Activated CD4-positive, alpha-beta T cell treated with anti-CD3 and anti-CD28 coated beads for 36 hours (primary cell): ENCODE measurements at places on chromosomes 13 and 19. TPM values are rescaled to one million over a fixed set of nuclear protein-coding genes. Genes with fewer than 3 reads are reported as not detected.
A peak's percentile ranks its signal among the peaks of the same experiment; 100 is the strongest.

- H3K27me3 ChIP-seq = no peaks in the 10 kb centered on the region
- DNase-seq = no peak
- no peak overlapping the region for H3K4me3 ChIP-seq
- no peaks in the 10 kb centered on the region for H3K4me1 ChIP-seq
Measured at GRCh38 chr13:66224663-66225062, 1005.5 kb downstream of the PCDH9 start.

DNA sequence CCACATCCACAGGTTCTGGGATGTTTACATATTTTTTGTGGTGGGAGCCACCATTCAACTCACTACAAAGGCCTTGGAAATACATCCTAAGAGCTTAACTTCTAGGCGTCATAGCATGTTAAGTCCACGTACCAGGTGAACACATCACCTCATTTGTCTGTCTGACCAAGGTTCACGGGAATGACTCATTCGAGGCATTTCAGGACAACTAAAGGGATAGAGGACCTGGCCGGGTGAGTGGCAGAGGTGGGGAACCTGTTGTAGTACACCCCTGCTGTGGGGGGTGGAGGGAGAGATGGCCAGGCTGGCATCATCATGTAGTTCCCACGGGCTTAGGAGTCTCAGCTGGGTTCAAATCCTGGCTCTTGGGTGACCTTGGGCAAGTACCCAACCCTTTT, 51.5 kb downstream of the BICRA start:
- H3K4me3 ChIP-seq = no peak overlapping the region
- H3K36me3 ChIP-seq = peaks cover 4% of the 10 kb centered on the region
- H3K27ac ChIP-seq = no peak overlapping the region
- no peak for DNase-seq
- H3K4me1 ChIP-seq = peaks cover 10% of the 10 kb centered on the region

- H3K27ac ChIP-seq = no peak overlapping the region
- DNase-seq = no peak
- no peaks in the 10 kb centered on the region for H3K27me3 ChIP-seq
Measured at GRCh38 chr19:35783469-35784434, 8.4 kb downstream of the ARHGAP33 start.

GRCh38 chr13:111315347-111315995, 5.0 kb upstream of the TEX29 start:
- no peaks in the 10 kb centered on the region for H3K4me1 ChIP-seq
- H3K27me3 ChIP-seq = no peaks in the 10 kb centered on the region
- no peak overlapping the region for H3K4me3 ChIP-seq
- H3K36me3 ChIP-seq = peaks cover 25% of the 10 kb centered on the region
- no peak for DNase-seq

GRCh38 chr13:33109801-33110200, 93.6 kb downstream of the KL start:
- no peak overlapping the region for H3K4me3 ChIP-seq
- H3K4me1 ChIP-seq = no peaks in the 10 kb centered on the region
- no peak overlapping the region for H3K27ac ChIP-seq
- peaks cover 10% of the 10 kb centered on the region for H3K27me3 ChIP-seq
- peak; percentile 9 for DNase-seq
- no peaks in the 10 kb centered on the region for H3K36me3 ChIP-seq

DNA sequence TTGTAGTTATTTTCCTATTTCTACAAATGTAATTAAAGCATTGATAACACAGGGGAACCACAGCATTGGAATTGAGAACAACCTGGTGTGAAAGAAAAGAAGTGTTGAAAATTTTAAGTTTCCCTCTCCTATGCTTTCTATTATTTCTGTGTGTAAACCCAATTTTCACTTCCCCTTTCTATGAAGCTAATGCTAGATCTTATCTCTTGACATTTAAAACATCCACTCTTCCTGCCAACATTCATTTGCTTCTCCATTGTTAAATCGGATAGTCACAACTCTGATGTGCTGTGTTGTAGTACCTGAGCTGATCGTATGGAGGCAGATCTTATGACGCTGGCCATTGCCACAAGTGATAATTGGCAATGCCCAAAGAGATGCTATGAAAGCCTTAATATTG, 203.0 kb downstream of the ITGBL1 start:
- no peak overlapping the region for H3K4me3 ChIP-seq
- peaks cover 17% of the 10 kb centered on the region for H3K27me3 ChIP-seq
- DNase-seq = no peak
- no peaks in the 10 kb centered on the region for H3K4me1 ChIP-seq
- H3K27ac ChIP-seq = no peak overlapping the region

DNA sequence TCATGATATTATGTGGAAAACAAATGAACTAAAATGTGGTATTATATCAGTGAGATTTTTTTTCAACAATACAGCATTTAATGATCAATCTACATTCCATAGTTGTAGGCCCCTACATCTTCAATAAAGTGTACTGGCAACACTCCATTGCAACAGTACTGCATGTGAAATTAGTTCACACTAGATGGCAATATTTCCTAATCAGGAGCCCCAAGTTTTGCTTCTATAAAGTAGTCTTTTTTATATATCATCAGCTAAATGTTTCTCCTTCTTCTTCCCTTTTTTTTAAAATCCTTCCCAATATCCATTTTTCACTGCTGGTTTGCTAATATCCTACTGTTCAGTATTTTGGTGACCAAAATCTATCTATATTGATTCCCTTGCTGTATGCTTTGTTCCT, 528.3 kb upstream of the ATXN8OS start:
- H3K4me1 ChIP-seq = no peaks in the 10 kb centered on the region
- H3K4me3 ChIP-seq = no peak overlapping the region
- no peaks in the 10 kb centered on the region for H3K36me3 ChIP-seq
- DNase-seq = no peak
- no peak overlapping the region for H3K27ac ChIP-seq

- no peaks in the 10 kb centered on the region for H3K27me3 ChIP-seq
- peak within 1 kb of the TSS; percentile 92 for H3K4me3 ChIP-seq
Measured at GRCh38 chr19:44891016-44891882, at the start of gene TOMM40. Gene TOMM40 (plus strand): TSS chr19:44891254. CDS start chr19:44891416, 162 bp downstream.

DNA sequence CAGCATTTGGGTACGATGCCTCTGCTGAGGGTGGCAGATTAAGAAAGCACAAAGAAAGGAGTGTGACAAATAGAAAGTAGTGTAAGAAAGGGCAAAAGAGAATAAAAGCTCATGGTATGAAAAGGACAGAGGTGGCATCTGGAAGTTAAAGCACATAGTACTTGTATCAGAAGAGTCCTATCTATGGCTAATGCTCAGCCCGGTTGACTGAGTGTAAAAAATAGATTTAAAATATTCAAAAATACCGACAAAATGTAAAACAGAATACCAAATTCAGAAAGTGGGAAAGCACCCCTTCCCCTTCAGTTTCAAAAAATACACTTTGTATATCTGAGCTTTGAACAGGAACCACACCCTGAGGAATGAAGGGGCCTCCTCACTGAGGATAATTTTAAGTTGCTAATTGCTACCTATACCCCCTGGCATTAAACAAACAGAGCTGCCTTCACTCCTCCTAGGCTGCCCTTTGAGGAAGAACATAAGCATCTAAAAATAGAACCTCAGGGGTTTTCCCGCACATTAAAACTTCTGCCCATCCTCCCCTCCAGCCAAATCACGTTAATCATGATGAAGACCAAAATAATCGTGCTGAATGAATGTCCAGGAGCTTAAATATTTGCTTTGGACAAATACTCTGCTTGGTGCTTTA, 43.3 kb downstream of the DLEU7 start:
- H3K27me3 ChIP-seq = peaks cover 3% of the 10 kb centered on the region
- no peak for DNase-seq
- H3K36me3 ChIP-seq = no peaks in the 10 kb centered on the region
- peaks cover 9% of the 10 kb centered on the region for H3K4me1 ChIP-seq
- H3K27ac ChIP-seq = no peak overlapping the region

GRCh38 chr13:91934354-91934753, 535.9 kb downstream of the GPC5 start:
- H3K4me1 ChIP-seq = no peaks in the 10 kb centered on the region
- DNase-seq = no peak
- H3K36me3 ChIP-seq = no peaks in the 10 kb centered on the region
- no peak overlapping the region for H3K4me3 ChIP-seq
- H3K27ac ChIP-seq = no peak overlapping the region
- H3K27me3 ChIP-seq = no peaks in the 10 kb centered on the region

- peak overlapping the region; percentile 48 for H3K4me3 ChIP-seq
- H3K27me3 ChIP-seq = peaks cover 6% of the 10 kb centered on the region
- no peak for DNase-seq
- H3K27ac ChIP-seq = peak overlapping the region; percentile 58
- peaks cover 19% of the 10 kb centered on the region for H3K4me1 ChIP-seq
- no peaks in the 10 kb centered on the region for H3K36me3 ChIP-seq
Measured at GRCh38 chr13:27353708-27354107, 70.7 kb upstream of the GTF3A start.

DNA sequence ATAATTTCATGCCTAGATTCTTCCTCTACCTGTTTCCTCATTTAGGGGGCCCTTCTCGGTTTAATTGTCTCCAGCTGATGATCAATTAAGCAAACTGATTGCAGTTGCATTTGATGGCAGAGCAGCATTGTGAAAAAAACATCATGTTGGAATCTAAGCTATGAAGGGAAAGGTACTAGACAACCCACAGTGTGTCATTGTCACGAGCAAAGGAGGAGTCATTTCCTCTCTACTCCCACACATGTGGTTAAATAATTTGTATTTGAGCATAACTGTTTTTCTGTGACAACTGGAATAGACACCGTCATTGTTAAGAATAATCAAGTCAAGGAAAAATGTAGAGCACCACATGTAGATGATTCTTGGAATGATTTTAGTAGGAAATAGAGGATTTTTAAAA, 240.3 kb downstream of the DCT start:
- peaks cover 40% of the 10 kb centered on the region for H3K4me1 ChIP-seq
- H3K36me3 ChIP-seq = no peaks in the 10 kb centered on the region
- no peak overlapping the region for H3K27ac ChIP-seq
- no peaks in the 10 kb centered on the region for H3K27me3 ChIP-seq

The GPC5 gene
- total RNA-seq = 0.63 TPM

The TJP3 gene
- 1.0 TPM for total RNA-seq

The LGALS7 gene
- not detected for total RNA-seq

The HIF3A gene
- total RNA-seq = not detected

The ZNF541 gene
- 0.14 TPM for total RNA-seq

The HRC gene
- total RNA-seq = not detected
